ENCODE measurements at places on chromosomes 5 and 9.

DNA sequence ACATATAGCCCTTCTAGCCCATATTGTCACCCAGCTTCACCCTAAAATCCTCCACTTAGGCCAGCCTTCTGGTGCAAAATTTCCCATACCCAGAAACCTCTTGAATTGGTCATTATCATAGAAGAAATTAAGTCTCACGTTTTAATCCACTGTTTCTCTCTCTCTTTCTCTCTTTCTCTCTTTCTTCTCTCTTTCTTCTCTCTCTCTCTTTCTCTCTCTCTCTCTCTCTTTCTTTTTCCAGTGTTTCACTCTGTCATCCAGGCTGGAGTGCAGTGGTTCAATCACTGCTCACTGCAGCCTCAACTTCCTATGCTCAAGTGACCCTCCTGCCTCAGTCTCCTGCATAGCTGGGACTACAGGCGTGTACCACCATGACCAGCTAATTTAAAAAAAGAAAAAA is 363.4 kb downstream of the TMEM167A start:
- DNase-seq: no peak

DNA sequence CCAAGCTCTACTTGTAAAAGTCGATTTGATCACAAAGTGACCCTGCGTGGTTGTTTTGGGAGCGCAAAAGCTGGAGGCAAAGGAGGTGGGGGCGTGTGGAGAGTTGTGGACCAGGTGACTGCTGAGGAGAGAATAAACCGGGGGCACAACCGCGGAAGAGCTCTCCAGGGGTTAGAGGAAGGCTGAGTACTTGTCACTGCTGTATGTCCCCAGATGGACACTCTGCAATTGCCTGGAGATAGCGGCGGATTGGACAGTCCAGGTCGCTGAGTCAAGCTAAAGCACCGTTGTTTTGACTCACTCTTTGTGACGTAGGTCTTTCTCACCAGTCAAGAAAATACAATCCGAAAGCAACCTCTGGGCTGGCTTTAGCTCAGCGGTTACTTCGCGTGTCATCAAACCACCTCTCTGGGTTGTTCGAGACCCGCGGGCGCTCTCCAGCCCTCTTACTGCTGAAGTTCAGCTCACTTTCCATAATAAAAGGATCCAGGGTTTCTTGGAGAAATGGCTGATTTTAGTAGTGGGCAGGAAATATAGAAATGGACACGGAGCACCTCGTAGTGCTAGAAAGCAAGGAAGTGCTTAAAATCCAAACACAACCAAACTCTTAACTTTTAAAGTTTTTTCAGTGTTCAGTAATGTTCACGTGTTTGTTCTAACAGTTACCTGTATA is 25.7 kb downstream of the ZMAT2 start:
- peak; percentile 80 for DNase-seq

- no peak for DNase-seq
Measured at GRCh38 chr5:55104036-55104772, 1.8 kb downstream of the GZMA start.

- no peak for DNase-seq
Measured at GRCh38 chr9:136597141-136597885, 51.5 kb upstream of the NOTCH1 start.

DNA sequence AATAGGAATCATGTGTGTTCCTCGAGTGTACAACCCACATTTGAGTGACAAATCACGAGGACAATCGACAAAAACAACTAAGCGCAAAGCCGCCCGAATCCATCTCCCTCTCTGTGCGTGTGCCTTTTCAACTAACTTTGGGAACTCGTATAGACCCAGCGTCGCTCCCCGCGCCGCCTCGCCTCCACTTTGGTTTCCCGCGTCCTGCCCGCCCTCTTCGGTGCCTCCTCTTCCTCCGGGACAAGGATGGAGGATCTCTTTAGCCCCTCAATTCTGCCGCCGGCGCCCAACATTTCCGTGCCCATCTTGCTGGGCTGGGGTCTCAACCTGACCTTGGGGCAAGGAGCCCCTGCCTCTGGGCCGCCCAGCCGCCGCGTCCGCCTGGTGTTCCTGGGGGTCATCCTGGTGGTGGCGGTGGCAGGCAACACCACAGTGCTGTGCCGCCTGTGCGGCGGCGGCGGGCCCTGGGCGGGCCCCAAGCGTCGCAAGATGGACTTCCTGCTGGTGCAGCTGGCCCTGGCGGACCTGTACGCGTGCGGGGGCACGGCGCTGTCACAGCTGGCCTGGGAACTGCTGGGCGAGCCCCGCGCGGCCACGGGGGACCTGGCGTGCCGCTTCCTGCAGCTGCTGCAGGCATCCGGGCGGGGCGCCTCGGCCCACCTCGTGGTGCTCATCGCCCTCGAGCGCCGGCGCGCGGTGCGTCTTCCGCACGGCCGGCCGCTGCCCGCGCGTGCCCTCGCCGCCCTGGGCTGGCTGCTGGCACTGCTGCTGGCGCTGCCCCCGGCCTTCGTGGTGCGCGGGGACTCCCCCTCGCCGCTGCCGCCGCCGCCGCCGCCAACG is at the start of gene GPR150:
GPR150 (plus strand) TSS at position 58 of the 840 bp plus-strand sequence; CDS start at position 247, 189 bp downstream.
- peak; percentile 66 for DNase-seq

All from activated CD4-positive, CD25-positive, alpha-beta regulatory T cell treated with anti-CD3 and anti-CD28 coated beads, Interleukin-2, amount 50 U/mL, for 72 hours (primary cell).